ENCODE measurements at places on chromosomes 3 and 15. TPM values are rescaled to one million over a fixed set of nuclear protein-coding genes. Genes with fewer than 3 reads are reported as not detected.
A peak's percentile ranks its signal among the peaks of the same experiment; 100 is the strongest.

DNA sequence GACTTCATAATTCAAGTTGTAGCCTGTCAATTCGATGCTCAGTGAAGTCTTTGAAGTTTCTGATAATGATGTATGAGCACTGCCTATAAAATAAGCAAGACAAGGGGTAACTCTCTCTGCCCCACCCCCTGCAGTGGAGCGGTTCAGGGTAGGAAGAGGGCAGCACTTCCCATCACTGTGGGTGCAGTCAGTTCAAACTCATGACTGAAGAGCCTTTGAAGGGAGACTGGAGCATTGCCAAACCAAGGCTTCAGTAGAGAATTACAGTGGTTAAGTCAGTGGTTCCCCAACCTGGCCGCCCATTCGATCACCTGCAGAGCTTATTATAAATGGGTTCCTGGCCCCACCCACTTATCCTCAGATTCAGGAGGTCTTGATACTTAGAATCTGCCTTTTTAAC lies 190.6 kb downstream of the SHQ1 start:
- peak; percentile 59 for DNase-seq

IFT80 gene
- total RNA-seq: 32.4 TPM

DNA sequence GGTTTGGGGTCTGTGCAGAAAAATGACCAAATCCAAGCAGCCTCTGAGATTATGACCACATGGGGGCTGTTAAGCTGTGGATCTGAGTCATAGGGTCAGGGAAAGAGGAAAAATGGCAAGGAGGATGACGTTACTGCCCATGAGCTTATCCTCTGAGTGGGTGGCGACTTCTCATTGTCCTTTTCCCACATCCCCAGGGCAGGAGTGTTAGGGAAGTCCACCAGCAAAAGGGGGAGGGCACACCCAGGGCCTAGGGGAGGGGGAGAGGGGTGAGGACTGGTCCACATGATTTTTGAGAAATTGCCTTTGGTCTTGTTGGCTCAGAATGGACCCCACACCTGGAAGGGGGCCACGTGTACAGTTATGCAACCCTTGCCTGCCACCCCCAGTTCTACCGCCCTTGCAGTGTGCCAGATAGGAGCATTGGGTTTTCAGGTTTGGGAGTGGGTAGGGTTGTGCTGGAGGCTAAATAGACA lies 2.6 kb downstream of the CD276 start:
- peak; percentile 90 for DNase-seq

DNA sequence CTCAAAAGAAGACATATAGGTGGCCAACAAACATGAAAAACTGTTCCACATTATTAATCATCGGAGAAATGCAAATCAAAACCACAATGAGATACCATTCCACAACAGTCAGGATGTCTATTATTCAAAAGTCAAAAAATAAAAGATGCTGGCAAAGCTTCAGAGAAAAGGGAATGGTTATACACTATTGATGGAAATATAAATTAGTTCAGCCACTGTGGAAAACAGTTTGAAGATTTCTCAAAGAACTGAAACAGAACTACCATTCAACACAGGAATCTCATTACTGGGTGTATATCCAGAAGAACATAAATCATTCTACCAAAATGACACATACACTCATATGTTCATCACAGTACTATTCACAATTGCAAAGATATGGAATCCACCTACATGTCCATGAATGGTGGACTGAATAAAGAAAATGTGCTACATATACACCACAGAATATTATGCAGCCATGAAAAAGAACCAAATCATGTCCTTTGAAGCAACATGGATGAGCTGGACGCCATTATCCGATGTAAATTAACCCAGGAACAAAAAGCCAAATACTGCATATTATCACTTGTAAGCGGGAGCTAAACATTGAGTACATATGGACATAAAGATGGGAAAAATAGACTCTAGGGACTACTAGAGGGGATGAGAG lies 32.7 kb upstream of the DGKG start:
- DNase-seq: no peak

GRCh38 chr3:60754617-60755016 lies 496.6 kb downstream of the FHIT start:
- no peak for DNase-seq

GRCh38 chr3:126496894-126497850 lies 20.4 kb downstream of the UROC1 start:
- DNase-seq: no peak

DNA sequence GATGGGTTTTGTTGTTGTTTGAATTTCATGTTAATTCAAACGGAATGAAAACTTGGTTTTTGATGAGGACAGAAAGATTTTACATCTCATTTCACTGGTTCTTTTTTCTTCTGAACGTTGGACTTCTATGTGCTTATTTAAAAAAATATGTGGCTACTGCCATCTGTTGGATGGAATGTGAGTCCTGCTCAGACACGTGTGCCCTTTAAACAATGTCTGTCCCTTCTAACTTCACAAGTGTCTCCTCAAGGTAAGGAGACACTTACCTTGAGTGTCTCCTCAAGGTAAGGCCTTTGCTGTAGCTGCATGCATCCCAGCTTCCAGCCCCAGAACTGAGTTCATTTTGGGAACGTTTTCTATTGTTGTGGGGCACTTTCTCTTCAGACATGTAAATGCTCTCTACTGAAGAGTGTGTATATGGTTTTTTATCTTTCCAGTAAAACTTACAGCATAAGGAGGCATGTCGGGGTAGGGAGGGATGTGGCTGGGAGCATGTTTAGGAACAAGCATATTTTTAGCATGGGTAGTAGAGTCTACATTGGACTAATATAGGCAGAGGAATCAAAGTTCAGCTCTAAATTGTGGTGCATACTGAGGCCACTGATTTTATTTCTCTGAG lies 63.1 kb upstream of the UBE3A start:
- peak; percentile 14 for DNase-seq

DNA sequence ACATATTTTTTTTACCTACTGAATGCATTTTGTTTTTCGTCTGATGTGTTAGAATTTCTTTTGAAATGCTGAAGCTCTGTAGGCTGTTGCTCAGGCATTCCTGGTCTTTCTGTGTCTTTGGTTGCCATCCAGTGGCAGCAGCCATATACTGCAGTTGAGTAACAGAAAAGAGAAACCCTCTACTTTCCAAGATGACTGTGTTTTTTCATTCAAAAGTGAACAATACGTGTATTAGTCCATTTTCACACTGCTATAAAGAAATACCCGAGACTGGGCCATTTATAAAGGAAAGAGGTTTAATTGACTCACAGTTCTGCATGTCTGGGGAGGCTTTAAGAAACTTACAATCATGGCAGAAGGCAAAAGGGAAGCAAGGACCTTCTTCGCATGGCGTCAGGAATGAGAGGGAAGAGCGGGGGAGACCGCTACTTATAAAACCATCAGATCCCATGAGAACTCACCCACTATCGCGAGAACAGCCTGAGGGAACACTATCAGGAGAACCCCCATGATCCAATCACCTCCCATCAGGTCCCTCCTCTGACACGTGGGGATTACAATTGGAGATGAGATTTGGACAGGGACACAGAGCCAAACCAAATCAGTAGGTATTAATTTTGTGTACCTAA lies 4.7 kb upstream of the GOLGA8B start:
- DNase-seq: peak; percentile 88

- DNase-seq: no peak
Observed at GRCh38 chr3:23539185-23539584, 266.6 kb upstream of the UBE2E1 start.

- DNase-seq: peak; percentile 29
Observed at GRCh38 chr3:50299929-50300680, 900 bp upstream of the HYAL3 start.

PEAK1 gene
- 10.3 TPM for total RNA-seq

DNA sequence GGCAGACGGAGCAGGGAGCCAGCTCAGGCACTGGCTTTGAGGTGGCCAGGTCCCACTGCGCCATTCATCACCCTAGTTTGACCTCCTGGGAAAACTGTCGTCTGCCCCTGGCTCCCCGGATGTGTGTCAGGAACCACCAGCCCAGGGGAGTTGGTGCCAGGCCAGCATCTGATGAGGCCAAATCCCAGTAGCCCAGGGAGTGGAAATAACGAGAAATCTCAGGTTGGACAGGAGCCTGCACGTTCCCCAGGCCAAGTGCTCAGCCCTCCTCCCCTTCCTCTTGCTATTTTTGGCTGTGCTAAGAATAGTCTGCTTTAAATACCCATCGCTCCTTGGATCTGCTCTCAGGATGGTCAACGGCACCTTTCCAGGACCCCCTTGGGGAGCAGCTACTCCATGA lies 93.1 kb upstream of the RPL32 start:
- DNase-seq: peak; percentile 80

DNA sequence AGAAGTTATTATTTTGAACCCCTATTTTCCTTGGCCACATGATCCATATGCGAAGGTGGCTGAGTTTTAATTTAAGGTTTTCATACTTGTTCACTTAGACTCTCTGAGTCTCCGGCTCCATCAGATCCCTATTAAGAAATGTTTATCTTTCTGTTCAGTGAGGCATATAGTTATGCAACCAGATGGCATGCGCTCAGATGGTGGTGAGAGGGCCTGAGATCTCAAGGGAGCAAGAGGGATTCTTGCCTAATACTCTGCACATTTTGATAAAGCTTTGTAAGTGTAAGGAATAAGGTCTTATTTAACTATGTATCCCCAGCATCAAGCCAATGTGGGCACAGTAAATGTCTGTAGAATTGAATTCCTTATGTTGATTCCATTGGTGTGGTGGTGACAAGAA lies 78.9 kb upstream of the DPH6 start:
- peak; percentile 57 for DNase-seq

- DNase-seq: no peak
Observed at GRCh38 chr3:73216310-73216709, 154.9 kb downstream of the EBLN2 start.

DNA sequence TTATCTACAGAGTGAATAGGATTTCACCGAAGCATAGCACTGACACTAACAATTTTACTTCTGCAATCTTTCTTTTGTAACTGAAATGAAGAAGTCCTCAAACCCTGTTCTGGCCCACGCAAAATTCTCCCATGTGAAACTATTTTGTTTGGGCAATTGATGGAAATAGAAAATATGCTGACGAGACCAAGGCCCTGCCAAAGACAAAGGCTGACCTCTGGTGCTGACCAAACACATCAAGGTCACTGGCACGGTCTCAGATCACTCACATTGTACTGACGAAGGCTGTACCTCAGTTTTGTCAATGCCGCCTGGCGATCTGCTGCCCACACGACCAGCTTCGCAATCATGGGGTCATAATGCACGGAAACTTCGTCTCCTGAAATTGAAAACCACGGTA lies 58.4 kb upstream of the DCUN1D1 start:
- no peak for DNase-seq

- DNase-seq: peak; percentile 39
Observed at GRCh38 chr3:29514912-29515311, 234.0 kb downstream of the RBMS3 start.

GRCh38 chr15:58222679-58223078 lies 84.5 kb downstream of the AQP9 start:
- peak; percentile 38 for DNase-seq

- no peak for DNase-seq
Observed at GRCh38 chr3:58986654-58987053, 63.2 kb downstream of the CFAP20DC start.

MSL2 gene
- 19.2 TPM for total RNA-seq

DNA sequence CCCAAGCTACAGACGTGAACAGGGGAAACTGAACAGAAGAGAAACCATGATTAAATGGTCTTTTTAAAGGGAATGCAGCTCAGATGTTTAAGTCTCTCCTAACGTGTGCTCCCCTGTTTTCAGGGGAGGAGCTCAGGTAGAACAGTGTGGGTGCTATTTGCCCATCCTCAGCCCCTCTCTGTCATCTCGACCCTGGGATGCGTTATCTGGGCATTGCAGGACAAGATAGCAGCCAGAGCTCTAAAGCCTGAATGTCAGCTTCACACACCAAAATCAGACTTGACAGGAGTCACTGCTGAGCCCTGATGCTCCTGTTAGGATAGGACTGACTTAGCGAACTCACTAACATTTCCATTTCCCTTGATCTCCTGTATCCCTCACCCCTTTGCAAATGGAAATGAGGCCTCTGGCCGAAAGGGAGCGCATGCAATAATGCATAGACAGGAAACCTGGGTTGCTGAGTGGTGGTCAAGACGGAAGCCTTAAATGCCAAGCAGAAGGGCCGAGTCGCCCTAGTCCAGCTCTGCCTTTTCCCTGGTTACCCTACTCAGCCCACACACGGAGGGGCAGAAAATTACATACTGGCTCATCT lies 234.9 kb upstream of the TPM1 start:
- DNase-seq: no peak

DNA sequence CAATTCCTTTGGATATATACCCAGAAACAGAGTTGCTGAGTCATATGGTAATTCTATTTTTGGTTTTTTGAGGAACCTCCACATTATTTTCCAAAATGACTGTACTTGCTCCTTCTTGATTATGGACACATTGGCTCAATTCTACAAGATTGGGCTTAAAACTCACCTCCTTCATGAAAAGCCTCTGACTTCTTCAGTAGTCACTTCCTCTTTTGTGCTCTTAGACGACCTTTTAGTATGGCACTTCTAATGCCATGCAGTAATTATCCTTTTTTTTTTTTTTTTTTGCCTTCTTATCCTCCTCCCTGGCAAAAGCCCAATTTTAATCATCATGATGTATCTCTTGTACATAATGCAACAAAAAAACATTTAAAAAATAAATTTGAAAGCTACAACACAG lies 33.0 kb upstream of the ABHD17C start:
- peak; percentile 5 for DNase-seq

- no peak for DNase-seq
Observed at GRCh38 chr3:194098081-194098842, 37.7 kb upstream of the HES1 start.

DNA sequence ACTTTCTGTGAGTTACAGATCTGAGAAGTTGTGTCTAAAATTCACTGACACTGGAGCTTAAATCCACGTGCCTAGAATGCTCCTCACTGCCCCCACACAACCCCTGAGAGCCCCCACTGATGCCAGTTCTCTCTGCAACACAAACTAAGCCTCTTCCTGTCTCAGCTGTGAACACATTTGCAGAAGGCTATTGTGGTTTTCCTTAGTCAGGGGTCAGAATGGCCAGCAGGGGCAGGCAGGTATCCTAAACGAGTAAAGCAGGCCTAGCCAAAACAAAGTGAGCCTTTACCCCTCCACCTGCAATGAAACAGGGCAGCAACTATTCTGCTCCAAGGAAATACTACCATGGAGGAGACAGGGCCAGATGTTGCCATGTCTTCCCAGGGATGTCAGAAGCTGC lies 78.6 kb downstream of the FHIT start:
- no peak for DNase-seq

- DNase-seq: no peak
Observed at GRCh38 chr3:42673082-42673481, 12.3 kb upstream of the KLHL40 start.

PARP15 gene
- total RNA-seq: not detected

GRCh38 chr15:37109168-37109871 lies 9.0 kb upstream of the MEIS2 start:
- DNase-seq: no peak

- DNase-seq: peak; percentile 36
Observed at GRCh38 chr15:72227720-72228119, 3.3 kb downstream of the PKM start.

DNA sequence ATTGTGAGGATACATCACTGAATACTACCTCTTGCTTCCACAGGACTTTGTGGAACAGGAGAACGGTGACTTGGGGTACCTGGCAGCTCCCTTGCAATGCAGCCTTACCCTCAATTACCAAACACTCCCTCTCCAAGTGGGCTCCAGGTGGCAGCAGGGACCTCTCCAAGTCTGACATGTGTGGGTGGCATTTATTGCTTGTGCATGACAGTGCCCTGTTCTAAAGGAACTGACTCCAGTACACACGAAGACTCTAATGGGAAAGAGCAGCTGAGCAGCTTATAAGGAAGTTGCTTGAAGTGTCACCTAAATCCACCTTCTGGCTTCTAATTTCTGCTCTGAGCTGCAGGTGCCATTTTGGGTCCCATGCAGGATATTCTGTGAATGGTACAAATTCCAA lies 174.1 kb upstream of the SLCO3A1 start:
- no peak for DNase-seq

- DNase-seq: no peak
Observed at GRCh38 chr15:49339656-49340055, 83.4 kb upstream of the FGF7 start.

Measured in M059J (cell line).